ENCODE measurements at places on chromosomes 2 and 18. TPM values are rescaled to one million over a fixed set of nuclear protein-coding genes. Genes with fewer than 3 reads are reported as not detected.

The RGPD3 gene
- 0.10 TPM for total RNA-seq

The MRO gene
- total RNA-seq, result 0.18 TPM

The LIMS3 gene
- total RNA-seq, result not detected

The SERPINB13 gene
- not detected for total RNA-seq

The ASB18 gene
- total RNA-seq, result not detected

The IFIH1 gene
- 1.4 TPM for total RNA-seq

The TOGARAM2 gene
- 0.17 TPM for total RNA-seq

The C2orf72 gene
- total RNA-seq, result 6.1 TPM

The MBOAT2 gene
- total RNA-seq, result 30.9 TPM

Measured in A549 treated with RU486 at 1 μM for 4 hours (cell line).